ENCODE measurements at places on chromosomes 7 and 10.

DNA sequence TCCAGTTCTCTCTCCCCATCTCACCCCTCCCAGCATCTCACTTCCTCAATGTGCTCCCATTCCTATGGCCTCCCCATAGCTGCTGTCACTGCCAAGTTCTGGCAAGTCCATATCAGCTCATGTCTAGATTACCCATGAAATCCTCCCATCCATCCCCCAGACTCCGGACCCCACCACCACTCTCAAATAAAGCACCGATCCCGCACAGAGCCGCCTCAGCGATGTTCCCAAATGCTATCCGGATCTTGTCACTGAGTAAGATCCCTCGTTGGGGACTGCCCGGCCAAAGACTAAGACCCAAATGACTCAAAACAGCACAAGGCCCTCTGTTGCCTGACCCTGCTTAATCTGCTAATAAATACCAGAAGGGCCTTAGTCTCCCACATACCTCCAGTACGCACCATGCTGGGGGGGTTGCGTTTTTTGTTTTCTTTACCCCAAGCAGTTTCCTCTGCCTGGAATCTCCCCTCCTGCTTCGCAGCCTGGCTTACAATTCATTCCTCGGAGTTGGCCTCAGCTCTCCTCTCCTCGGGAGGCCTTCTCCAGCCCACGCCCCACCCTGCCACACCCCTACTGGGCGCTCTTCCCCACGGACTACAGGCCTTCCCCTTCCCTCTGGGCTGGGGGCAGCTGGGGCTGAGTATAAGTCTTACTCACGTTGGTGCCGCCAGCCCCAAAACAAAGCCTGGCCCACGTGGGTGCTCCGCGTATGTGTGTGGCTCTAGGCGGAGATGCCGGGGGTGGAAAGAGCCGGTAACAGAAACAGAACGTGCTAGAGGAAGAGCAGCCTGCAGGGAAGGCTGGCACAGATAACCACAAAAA lies 1.8 kb upstream of the DUSP5 start:
- H3K27ac ChIP-seq, result no peak overlapping the region
- no peaks in the 10 kb centered on the region for H3K27me3 ChIP-seq
- H3K36me3 ChIP-seq, result no peaks in the 10 kb centered on the region
- no peaks in the 10 kb centered on the region for H3K4me1 ChIP-seq

DNA sequence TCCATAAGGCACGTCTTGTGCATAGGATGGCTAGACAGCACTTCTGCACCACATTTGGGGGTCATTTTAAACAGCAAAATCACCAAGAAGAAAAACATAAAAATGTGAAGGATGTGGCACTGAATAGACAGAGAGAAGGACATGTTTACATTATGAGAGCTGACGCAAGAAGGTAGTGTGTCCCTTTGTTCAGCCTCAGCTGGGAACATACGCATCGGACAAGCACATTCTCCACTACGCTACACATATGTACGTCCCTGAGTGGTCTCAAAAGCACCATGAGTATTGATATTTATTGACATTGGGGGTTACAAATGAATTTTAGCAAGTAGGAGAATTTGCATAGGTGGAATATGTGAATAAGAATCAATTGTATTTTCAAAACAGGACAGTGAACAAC lies 20.2 kb downstream of the DDC start:
- no peaks in the 10 kb centered on the region for H3K36me3 ChIP-seq
- no peaks in the 10 kb centered on the region for H3K27me3 ChIP-seq
- H3K4me3 ChIP-seq, result no peak overlapping the region
- no peak overlapping the region for H3K27ac ChIP-seq
- DNase-seq, result no peak
- no peaks in the 10 kb centered on the region for H3K4me1 ChIP-seq

- no peaks in the 10 kb centered on the region for H3K27me3 ChIP-seq
- DNase-seq, result no peak
- no peaks in the 10 kb centered on the region for H3K36me3 ChIP-seq
- H3K4me1 ChIP-seq, result no peaks in the 10 kb centered on the region
Observed at GRCh38 chr7:154781369-154782303, 221.3 kb downstream of the PAXIP1 start.

- H3K27ac ChIP-seq, result no peak overlapping the region
- no peaks in the 10 kb centered on the region for H3K27me3 ChIP-seq
- no peak for DNase-seq
- no peak overlapping the region for H3K4me3 ChIP-seq
Observed at GRCh38 chr7:135970682-135971365, 6.3 kb downstream of the MTPN start.

DNA sequence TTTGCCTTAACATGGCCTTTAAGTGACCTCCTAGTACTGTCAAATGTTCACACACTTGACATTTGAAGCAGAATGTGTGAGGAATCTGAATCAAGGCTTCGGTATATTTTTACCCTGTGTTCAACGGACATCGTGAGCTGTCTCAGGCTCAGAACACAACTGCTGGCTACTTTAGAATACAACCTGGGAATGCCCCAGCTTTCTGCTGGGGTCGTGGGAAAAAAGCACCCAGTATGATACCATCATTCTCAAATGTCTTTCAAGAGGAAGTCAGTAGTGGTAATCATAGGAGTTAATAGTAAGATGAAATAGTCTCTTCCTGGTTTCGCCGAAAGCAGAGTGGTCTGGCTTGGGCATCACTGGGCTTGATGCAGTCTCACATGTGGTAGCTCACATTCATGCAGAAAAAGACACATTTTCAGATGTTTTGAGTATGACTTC lies 67.2 kb downstream of the CREB5 start:
- no peak for DNase-seq
- no peak overlapping the region for H3K27ac ChIP-seq
- H3K27me3 ChIP-seq, result no peaks in the 10 kb centered on the region

DNA sequence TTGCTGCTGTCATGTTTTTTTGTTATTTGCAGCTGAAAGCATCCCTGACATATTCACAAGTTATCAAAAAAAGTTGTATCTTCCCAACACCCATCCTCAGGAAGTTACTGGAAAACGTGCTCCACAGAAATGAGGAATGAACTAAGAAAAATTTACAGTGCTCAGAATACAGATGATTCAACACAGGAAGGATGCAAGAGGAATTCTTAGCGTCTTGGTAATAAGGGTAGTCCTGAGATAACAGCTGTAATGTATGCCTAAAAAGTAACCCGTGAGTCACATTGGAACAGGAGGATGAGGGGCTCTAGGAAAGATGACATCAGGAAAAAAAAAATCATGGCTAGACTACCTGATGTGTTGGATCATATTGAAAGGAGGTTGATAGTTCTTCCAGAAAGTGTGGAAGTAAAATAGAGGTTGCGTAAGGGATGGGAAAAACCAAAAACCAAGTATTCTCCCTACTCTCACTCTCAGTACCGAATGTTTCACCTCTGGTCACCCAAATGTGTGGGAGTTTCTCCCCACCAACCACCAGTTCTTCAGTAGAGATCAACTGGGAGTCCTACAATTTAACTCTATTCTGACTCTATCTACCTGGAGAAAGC lies 3.9 kb downstream of the ADAM12 start:
- H3K4me1 ChIP-seq, result no peaks in the 10 kb centered on the region
- H3K27me3 ChIP-seq, result no peaks in the 10 kb centered on the region
- DNase-seq, result no peak
- H3K27ac ChIP-seq, result no peak overlapping the region

- no peak for DNase-seq
- H3K27me3 ChIP-seq, result no peaks in the 10 kb centered on the region
- H3K36me3 ChIP-seq, result no peaks in the 10 kb centered on the region
- H3K27ac ChIP-seq, result no peak overlapping the region
- peaks cover 6% of the 10 kb centered on the region for H3K4me1 ChIP-seq
Observed at GRCh38 chr7:11450281-11450680, 381.7 kb downstream of the THSD7A start.
